ENCODE measurements at places on chromosomes 5 and 9. TPM values are rescaled to one million over a fixed set of nuclear protein-coding genes. Genes with fewer than 3 reads are reported as not detected.

The ENHO gene
- total RNA-seq: 1.2 TPM

GRCh38 chr5:79031485-79031867 lies 38.0 kb downstream of the DMGDH start:
- no peak overlapping the region for H3K27ac ChIP-seq
- no peaks in the 10 kb centered on the region for H3K27me3 ChIP-seq
- no peaks in the 10 kb centered on the region for H3K4me1 ChIP-seq

- no peaks in the 10 kb centered on the region for H3K27me3 ChIP-seq
- no peaks in the 10 kb centered on the region for H3K4me1 ChIP-seq
- H3K4me3 ChIP-seq: no peak overlapping the region
- DNase-seq: no peak
Observed at GRCh38 chr5:103847060-103847459, 284.5 kb upstream of the NUDT12 start.

DNA sequence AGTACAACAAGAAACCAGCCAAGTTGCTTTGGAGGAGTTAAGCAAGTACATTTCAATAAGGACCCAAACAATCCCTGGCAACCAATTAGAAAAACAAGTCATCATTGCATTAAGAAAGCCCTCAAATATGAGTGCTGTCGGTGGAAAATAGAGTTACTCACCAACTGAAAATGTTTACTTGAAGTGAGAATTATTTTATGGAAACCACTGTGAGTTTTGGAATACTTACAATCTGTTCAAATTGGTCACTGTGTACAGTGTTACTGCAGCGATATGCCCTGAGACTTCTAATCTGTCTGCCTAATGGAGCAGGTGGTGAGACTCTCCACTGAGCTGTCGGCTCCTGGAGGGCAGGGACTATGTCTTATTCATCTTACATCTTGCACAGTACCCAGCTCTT lies 1073.2 kb upstream of the DMAC1 start:
- no peaks in the 10 kb centered on the region for H3K4me1 ChIP-seq
- no peak overlapping the region for H3K27ac ChIP-seq
- no peak for DNase-seq
- no peaks in the 10 kb centered on the region for H3K27me3 ChIP-seq
- no peak overlapping the region for H3K4me3 ChIP-seq
- no peaks in the 10 kb centered on the region for H3K36me3 ChIP-seq

The FGF1 gene
- not detected for total RNA-seq

The LRRC19 gene
- 3.7 TPM for total RNA-seq

GRCh38 chr9:112120439-112120925 lies 54.6 kb downstream of the SUSD1 start:
- peaks cover 8% of the 10 kb centered on the region for H3K4me1 ChIP-seq
- peak overlapping the region; percentile 14 for H3K27ac ChIP-seq

The BAAT gene
- not detected for total RNA-seq

GRCh38 chr9:86902586-86902985 lies 44.7 kb downstream of the GAS1 start:
- no peak overlapping the region for H3K27ac ChIP-seq
- H3K36me3 ChIP-seq: no peaks in the 10 kb centered on the region
- H3K4me1 ChIP-seq: peaks cover 15% of the 10 kb centered on the region
- no peaks in the 10 kb centered on the region for H3K27me3 ChIP-seq
- H3K4me3 ChIP-seq: peak overlapping the region; percentile 14

- peaks cover 25% of the 10 kb centered on the region for H3K36me3 ChIP-seq
- no peaks in the 10 kb centered on the region for H3K4me1 ChIP-seq
- H3K27me3 ChIP-seq: no peaks in the 10 kb centered on the region
- H3K27ac ChIP-seq: no peak within 1 kb of the TSS
Observed at GRCh38 chr5:176899296-176899891, at the start of gene HK3. HK3 (minus strand) TSS chr5:176899346; CDS start chr5:176896159, 3,187 bp downstream.

DNA sequence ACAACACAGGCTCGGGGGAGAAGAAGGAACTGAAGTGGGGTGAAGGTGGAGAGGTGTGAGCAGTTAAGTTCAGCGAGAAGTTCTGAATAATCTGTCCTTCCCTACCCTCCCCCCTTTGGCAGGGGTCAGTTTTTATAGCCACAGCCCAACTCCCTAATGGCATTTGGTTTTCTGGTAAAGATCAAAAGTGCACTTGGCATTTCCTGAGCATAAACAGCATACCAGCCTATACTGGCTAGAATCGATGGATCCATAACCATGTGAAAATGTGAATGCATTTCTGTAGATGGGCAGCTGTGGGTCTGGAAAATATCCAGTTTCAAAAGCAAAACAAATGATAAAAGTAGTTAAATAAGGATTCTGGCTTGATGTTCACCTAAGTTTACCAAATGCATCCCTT lies 410.9 kb downstream of the PLK2 start:
- no peak for DNase-seq
- no peaks in the 10 kb centered on the region for H3K4me1 ChIP-seq
- H3K27me3 ChIP-seq: no peaks in the 10 kb centered on the region
- H3K27ac ChIP-seq: no peak overlapping the region
- no peaks in the 10 kb centered on the region for H3K36me3 ChIP-seq
- H3K4me3 ChIP-seq: no peak overlapping the region

DNA sequence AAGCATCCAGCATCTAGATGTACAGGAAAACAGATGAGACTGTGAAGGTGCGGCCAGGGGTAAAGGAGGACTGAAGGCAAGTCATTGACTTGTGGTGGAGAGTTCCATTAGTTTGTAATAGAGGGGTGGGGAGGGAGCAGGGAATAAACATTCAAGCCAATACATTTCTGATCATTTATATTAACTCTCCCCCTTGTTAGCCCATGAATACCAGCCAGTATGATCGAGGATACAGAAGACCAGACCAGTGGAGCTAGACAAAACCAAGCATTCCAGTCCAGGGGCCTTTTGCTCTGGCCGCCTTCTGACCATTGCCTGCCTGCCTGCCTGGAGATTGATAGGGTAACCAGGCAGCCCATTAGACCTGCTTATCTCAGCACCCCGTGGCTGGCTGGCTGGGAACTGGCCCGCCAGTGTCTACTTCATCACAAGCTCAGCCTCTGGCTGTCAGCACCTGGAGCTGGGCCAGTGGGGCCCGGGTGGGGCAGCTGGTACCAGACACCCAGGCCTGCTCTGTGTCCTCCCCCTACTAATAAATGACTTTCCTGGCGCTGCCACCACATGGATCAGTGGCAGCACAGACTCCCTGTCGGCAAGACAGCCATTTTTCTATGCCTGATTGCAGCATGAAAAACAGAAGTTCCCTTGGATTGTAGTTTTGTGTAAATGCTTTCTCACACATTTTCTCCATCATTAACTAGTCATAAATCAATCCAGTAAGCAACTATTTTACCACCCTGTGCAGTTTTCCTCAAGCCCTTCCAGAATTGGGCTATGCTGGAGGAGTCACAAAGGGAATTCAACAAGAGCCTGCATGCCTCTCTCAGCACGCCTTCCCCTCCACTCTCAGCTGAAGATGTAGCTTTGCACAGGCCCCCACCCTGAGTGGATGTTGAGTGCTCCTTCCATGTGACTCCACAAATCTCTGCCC lies 181.3 kb downstream of the SNCAIP start:
- H3K27ac ChIP-seq: peak overlapping the region; percentile 24
- peaks cover 6% of the 10 kb centered on the region for H3K4me1 ChIP-seq
- no peak overlapping the region for H3K4me3 ChIP-seq
- peak; percentile 85 for DNase-seq
- no peaks in the 10 kb centered on the region for H3K27me3 ChIP-seq

- no peak overlapping the region for H3K27ac ChIP-seq
- H3K4me3 ChIP-seq: no peak overlapping the region
- DNase-seq: no peak
- peaks cover 51% of the 10 kb centered on the region for H3K4me1 ChIP-seq
- no peaks in the 10 kb centered on the region for H3K27me3 ChIP-seq
Observed at GRCh38 chr5:95866435-95867040, 44.0 kb upstream of the GLRX start.

The EQTN gene
- not detected for total RNA-seq

- H3K4me1 ChIP-seq: peaks cover 31% of the 10 kb centered on the region
- DNase-seq: no peak
- H3K4me3 ChIP-seq: no peak overlapping the region
- no peaks in the 10 kb centered on the region for H3K27me3 ChIP-seq
- H3K27ac ChIP-seq: no peak overlapping the region
Observed at GRCh38 chr9:93100276-93100636, 4.2 kb downstream of the CARD19 start.

GRCh38 chr9:14294659-14295058 lies 19.3 kb downstream of the NFIB start:
- H3K27ac ChIP-seq: peak overlapping the region; percentile 69
- H3K4me3 ChIP-seq: no peak overlapping the region
- peak; percentile 55 for DNase-seq
- no peaks in the 10 kb centered on the region for H3K36me3 ChIP-seq
- no peaks in the 10 kb centered on the region for H3K27me3 ChIP-seq

GRCh38 chr9:27033815-27034403 lies 28.4 kb upstream of the LRRC19 start:
- DNase-seq: peak; percentile 59
- peaks cover 49% of the 10 kb centered on the region for H3K36me3 ChIP-seq
- no peak overlapping the region for H3K27ac ChIP-seq
- H3K27me3 ChIP-seq: no peaks in the 10 kb centered on the region
- no peaks in the 10 kb centered on the region for H3K4me1 ChIP-seq
- no peak overlapping the region for H3K4me3 ChIP-seq

DNA sequence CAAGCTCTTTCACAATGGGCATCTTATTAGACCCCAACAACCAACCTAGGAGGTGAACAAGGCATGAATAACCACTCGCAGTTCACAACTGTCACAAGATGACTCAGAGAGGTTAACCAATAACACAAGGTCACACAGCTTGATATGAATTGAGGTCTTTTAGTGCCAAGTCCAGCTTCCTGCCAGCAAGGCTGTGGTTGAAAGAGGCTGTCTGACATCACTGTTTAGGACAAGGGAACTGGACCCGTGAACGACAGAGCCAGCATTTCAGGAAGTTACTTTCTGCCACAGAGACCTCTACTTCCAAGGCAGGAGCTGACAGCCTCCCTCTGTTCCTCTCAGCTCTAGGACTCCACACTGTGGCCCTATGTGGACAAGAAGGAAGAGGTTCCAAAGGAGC lies 53.4 kb upstream of the ALDH1B1 start:
- no peaks in the 10 kb centered on the region for H3K27me3 ChIP-seq
- no peak overlapping the region for H3K4me3 ChIP-seq
- no peak overlapping the region for H3K27ac ChIP-seq
- no peaks in the 10 kb centered on the region for H3K4me1 ChIP-seq

GRCh38 chr9:16361939-16362338 lies 508.5 kb downstream of the BNC2 start:
- no peaks in the 10 kb centered on the region for H3K4me1 ChIP-seq
- H3K4me3 ChIP-seq: no peak overlapping the region
- no peak for DNase-seq
- H3K27me3 ChIP-seq: no peaks in the 10 kb centered on the region
- no peak overlapping the region for H3K27ac ChIP-seq

DNA sequence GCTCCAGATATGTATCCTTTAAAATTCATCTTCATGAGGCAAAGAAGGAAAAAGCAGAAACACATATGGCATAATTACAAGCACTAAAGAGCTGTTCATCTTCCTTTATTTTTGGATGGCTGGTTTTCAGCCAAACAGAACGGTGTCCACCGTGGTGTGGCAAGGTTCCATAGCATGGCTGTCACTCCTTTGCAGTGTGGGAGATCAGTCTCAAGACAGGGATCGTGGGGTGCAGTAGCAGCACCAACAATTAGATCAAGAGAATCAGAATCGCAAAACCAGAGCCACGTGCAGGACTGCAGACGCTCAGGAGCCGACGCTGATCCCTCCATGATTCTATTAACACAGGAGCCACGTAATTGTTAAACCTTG lies 79.5 kb downstream of the SEMA4D start:
- H3K4me1 ChIP-seq: peaks cover 9% of the 10 kb centered on the region
- no peaks in the 10 kb centered on the region for H3K27me3 ChIP-seq
- no peaks in the 10 kb centered on the region for H3K36me3 ChIP-seq
- no peak for DNase-seq
- H3K27ac ChIP-seq: peak overlapping the region; percentile 44
- H3K4me3 ChIP-seq: no peak overlapping the region

GRCh38 chr9:70563431-70564204 lies 149.2 kb upstream of the KLF9 start:
- no peaks in the 10 kb centered on the region for H3K27me3 ChIP-seq
- H3K36me3 ChIP-seq: no peaks in the 10 kb centered on the region
- no peaks in the 10 kb centered on the region for H3K4me1 ChIP-seq
- DNase-seq: no peak
- H3K27ac ChIP-seq: peak overlapping the region; percentile 70
- no peak overlapping the region for H3K4me3 ChIP-seq

GRCh38 chr5:58891971-58892343 lies 309.1 kb downstream of the RAB3C start:
- H3K36me3 ChIP-seq: no peaks in the 10 kb centered on the region
- peaks cover 4% of the 10 kb centered on the region for H3K4me1 ChIP-seq
- H3K27ac ChIP-seq: no peak overlapping the region
- DNase-seq: no peak
- H3K27me3 ChIP-seq: no peaks in the 10 kb centered on the region

GRCh38 chr5:14450018-14450524 lies 131.5 kb upstream of the OTULINL start:
- no peaks in the 10 kb centered on the region for H3K27me3 ChIP-seq
- H3K4me3 ChIP-seq: no peak overlapping the region
- peak; percentile 78 for DNase-seq
- peaks cover 28% of the 10 kb centered on the region for H3K36me3 ChIP-seq
- peak overlapping the region; percentile 18 for H3K27ac ChIP-seq

DNA sequence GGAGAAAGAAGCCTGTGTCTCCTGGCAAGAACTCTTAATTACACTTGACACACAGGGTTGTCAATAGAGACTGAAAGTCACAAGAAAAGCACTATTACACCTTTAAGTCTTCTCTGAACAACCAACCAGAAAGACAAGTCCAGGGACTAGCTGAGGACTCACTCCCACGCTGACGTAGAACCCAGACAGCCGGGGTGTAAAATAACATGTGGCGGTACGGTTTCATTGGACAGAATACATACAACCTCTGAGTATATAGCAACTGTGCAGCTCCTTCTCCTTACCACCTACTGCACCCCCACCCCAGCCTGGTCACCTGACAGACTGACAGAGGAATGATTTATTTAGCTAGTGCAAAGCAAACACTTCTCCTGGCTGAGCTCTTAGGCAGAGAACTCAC lies 103.4 kb upstream of the RASEF start:
- no peaks in the 10 kb centered on the region for H3K36me3 ChIP-seq
- peak; percentile 91 for DNase-seq

The RLN2 gene
- not detected for total RNA-seq

DNA sequence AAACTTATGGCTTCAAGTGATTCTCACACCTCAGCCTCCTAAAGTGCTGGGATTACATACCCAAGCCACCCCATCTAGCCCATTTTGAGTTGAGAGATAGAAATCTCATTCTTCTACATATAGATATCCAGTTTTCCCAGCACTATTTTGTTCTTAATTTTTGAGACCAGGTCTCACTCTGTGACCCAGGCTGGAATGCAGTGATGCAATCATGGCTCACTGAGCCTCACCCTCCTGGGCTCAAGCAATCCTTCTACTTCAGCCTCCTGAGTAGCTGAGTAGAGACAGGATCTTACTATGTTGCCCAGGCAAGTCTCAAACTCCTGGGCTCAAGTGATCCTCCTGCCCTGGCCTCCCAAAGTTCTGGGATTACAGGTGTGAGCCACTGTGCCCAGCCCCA lies 60.9 kb upstream of the CTNNA1 start:
- no peak overlapping the region for H3K4me3 ChIP-seq
- H3K4me1 ChIP-seq: peaks cover 16% of the 10 kb centered on the region
- no peak for DNase-seq
- H3K27ac ChIP-seq: no peak overlapping the region
- H3K36me3 ChIP-seq: no peaks in the 10 kb centered on the region

Data from stomach (tissue), 19 donors.